Osteocyte (in vitro differentiated cells): ENCODE measurements at places on chromosomes 11 and 22.

GRCh38 chr11:34679681-34680080 lies 58.8 kb downstream of the EHF start:
- H3K27me3 ChIP-seq = peaks cover 21% of the 10 kb centered on the region
- peaks cover 3% of the 10 kb centered on the region for H3K4me1 ChIP-seq
- DNase-seq = no peak
- no peak overlapping the region for H3K4me3 ChIP-seq

- H3K27ac ChIP-seq = no peak overlapping the region
- H3K36me3 ChIP-seq = no peaks in the 10 kb centered on the region
- H3K27me3 ChIP-seq = peaks cover 21% of the 10 kb centered on the region
Observed at GRCh38 chr11:124602193-124602592, 9.0 kb upstream of the PANX3 start.

DNA sequence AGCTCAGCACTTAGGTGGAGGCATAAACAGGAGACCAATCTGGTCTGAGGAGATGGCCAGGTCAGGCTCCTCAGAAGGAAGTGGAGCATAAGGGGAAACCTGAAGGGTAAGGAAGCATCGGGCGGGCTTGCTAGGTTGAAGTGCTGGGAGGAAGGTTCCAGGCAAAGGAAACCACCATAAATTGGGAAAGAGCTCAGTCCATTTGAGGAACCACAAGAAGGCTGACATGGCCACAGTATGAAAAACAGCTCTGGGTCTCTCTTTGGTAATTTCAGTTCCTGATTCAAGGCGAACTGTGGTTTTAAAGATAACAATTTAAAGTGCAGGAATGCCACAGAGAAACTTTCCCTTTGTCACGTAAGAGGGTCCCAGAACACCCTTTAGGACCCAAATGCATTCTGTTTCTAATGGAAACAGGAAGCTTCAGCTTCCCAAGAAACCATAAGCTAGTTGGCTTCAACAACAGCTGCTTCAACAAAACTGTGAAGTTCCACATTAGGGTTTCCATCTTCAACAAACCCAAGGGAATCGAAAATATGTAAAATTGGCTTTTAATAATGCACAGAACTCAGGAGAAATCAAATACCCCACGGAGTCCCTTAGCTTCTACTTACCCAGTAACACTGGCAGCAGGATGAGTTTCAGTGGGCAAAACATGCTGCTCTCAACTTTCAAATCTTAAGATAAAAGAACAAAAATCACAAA lies 10.4 kb downstream of the JAML start:
- H3K27ac ChIP-seq = no peak overlapping the region
- H3K27me3 ChIP-seq = peaks cover 54% of the 10 kb centered on the region
- H3K4me1 ChIP-seq = peaks cover 12% of the 10 kb centered on the region
- no peaks in the 10 kb centered on the region for H3K36me3 ChIP-seq

DNA sequence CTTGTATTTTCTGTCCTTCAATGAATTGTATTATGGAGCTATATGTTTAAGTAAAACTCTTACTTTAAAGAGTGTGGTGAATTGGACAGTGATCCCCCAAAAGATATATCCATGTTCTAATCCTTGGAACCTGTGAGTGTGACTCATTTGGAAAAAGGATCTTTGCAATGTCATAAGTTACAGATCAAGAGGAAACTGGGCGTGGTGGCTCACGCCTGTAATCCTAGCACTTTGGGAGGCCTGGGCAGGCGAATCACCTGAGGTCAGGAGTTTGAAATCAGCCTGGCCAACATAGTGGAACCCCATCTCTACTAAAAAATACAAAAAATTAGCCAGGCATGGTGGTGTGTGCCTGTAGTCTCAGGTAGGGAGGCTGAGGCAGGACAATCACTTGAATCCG lies 36.7 kb downstream of the ELF5 start:
- no peak overlapping the region for H3K27ac ChIP-seq
- H3K36me3 ChIP-seq = peaks cover 11% of the 10 kb centered on the region
- peaks cover 43% of the 10 kb centered on the region for H3K27me3 ChIP-seq
- no peak overlapping the region for H3K4me3 ChIP-seq
- peaks cover 1% of the 10 kb centered on the region for H3K4me1 ChIP-seq
